ENCODE measurements at places on chromosomes 7 and 10. TPM values are rescaled to one million over a fixed set of nuclear protein-coding genes. Genes with fewer than 3 reads are reported as not detected.

Gene LIPN
- 0.74 TPM for total RNA-seq

Gene VPS26A
- total RNA-seq = 63.0 TPM

DNA sequence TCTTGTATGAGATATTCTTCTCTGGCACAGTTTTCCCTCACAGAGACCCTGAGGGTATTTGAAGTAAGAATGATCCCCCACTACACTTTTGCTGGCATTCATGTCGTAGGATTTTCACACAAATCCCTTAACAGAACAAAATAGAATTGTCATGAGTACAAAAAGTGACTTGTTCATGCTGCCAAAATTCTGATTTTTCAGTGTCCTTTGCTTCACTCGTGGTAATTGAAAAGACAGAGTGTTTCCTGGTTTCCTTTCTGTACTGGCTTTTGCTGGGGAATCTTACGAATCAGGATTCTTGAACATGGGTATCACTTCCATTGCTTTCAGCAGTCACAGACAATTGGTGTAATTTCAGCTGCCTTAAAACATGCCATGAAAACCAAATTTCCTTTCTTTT is 756.3 kb downstream of the REEP3 start:
- no peak for DNase-seq

DNA sequence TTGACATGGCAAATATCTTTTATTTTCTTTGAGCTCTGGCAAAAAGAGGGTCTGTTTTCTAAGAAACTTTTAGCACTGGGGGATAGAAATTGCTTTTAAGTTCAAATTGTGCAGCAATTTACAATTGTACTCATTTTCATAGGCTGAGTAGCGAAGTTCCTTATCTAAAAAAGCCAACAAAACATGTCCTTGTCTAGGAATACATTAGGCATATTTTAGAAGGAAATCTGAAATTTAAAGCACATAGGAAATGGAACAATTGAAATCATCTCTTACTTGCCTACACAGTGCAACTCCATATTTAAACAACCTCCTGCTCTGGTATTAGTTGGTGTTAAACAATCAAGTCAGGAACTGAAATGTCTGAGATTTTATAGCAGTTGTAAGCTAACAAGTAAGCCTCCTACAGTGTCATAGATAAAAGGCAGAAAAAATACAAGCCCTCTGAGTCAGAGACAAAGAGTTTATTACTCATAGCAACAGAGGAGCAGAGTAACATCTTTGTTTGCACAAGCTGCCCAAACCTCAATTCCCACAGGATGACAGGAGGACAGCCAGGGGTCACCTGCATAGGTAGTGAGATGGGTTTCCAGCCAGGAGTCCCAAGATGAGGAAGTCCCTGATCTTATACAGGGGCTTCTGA is 280.2 kb upstream of the HGF start:
- DNase-seq = no peak

DNA sequence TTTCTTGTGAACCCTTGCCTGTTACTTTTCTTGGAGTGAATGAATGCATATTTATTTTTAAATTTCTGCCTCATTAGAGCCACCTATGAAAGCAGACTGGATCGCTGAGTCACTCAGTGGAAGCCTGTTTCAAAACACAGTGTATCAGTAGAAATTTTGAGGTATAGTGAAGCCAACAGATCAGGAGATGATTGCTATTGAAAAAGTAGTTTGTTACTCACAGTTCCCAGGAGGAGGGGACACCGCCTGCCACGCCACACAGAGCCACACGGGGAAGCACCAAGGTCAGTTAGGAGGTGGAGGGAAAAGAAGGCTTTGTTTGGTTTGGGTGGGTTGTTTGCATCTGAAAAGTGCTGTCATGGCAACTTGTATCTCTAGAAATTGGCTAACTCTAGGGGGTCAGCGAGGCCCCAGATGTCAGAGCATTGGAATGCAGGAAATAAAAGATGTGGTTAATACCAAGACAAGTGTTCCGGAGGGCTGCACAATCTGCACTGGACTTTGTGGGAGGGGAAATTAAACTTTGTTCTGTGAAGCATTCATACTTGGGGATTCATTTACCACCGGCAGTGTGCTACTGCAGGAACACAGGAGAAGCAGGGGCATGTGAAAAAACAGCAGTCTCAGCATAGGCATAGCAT is 106.4 kb upstream of the SDK1 start:
- DNase-seq = no peak

Gene AGR2
- total RNA-seq = 0.29 TPM

Gene COL13A1
- total RNA-seq = not detected

Gene OR6B1
- not detected for total RNA-seq

DNA sequence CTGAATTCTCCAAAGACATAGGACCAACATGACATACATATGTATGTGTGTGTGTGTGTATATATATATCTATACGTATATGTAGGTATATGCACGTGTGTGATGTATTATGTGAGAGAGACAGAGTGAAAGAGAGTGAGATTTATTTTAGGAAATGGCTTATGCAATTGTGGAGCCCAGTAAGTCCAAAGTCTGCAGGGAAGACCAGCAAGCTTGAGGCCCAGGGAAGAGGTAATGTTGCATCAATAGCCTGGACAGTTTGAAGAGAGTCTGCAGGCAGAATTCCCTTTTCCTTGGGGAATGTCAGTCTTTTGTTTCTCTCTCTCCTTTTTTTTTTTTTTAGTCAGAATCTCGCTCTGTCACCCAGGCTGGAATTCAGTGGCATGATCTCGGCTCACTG is 33.0 kb upstream of the CARD11 start:
- no peak for DNase-seq

Gene ZNF239
- 5.5 TPM for total RNA-seq

Gene EBF3
- 28.6 TPM for total RNA-seq

GRCh38 chr7:155984028-155984580 is 171.8 kb upstream of the SHH start:
- DNase-seq = peak; percentile 62

DNA sequence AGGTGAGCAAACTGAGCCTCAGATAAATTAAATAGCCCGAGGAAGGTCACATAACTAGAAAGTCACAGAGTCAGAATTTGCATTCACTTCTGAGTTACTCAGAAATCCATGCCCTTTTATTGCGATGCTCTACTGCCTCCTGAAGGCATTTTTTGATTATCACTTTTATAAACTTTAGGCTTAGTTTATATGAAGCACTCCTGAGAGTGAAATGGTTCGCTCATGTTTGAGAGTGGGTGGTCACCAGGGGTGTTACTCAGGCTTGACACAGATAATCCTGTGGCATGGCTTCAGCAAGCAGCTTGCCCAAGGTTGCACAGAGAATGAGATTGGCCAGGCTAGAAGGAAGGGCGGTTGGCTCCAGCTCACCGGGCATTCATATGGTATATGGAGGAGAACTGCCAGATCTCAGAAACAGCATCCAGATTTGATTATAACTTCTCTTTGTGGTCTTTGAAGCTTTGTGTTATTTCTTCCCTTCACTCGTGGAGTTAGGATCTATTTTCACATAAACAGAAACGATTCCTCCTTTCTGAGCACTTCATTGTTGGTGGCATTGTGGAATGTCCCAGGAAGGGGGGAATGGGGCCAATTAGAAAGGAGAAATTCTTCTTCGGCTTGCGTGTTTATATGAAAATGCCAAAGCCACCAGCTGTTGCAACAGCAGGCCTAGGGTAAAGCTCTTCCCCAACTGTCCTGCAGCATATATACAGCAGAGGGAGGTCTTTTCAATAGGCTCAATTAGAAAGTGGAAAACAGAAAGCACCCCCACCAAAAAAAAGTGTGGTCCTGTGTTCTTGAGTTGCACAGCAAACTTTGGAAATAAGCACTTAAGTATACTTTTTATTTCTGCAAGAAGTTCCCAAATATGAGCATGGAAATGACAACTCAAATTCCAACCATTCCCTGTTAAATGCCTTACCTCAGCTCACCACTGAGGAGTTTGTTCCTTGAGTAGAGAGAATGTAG is 628.8 kb downstream of the SUGCT start:
- DNase-seq = no peak

DNA sequence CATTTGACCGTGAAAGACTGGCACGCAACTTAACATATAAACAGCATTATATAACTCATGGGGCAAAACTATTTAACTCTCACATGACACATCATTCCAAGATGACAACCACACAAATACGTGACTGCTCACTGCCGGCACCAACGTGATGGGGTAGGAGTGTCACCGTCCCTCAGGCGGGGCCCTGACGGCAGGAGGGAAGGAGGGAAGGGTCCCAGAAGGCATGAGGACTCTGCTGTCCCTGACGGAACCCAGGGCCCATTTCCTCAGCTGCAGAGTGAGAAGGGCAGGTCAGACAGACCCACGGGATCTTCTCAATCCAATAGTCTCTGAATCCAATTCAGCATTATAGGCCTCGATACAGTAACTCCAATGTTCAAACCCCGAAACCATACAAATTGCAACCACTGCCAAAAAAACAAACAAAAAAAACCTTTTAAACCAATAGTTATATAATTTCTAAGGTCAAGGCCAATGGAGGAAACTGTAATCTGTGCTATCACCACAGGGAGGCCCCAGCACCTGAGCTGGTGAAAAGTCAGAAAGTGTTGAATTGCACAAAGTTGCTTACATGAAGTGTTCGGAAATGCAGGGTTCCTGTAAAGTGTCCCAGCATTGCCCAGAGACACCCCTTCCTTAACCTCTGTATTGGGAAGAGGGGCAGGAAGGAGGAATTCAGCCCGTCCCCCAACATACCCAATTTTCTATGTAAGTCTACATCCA is 137.4 kb downstream of the TNS3 start:
- DNase-seq = no peak
